ENCODE measurements at places on chromosomes 11 and 22.

GRCh38 chr11:86414032-86414431 is 39.3 kb downstream of the CCDC81 start:
- no peak for DNase-seq

- DNase-seq, result no peak
These were observed 694.7 kb downstream of the NTM start for GRCh38 chr11:132064987-132065620.

- DNase-seq, result no peak
These were observed 24.3 kb upstream of the ADA2 start for GRCh38 chr22:17243524-17243923.

- no peak for DNase-seq
These were observed 2.2 kb downstream of the NCAM1 start for GRCh38 chr11:112963368-112963955.

DNA sequence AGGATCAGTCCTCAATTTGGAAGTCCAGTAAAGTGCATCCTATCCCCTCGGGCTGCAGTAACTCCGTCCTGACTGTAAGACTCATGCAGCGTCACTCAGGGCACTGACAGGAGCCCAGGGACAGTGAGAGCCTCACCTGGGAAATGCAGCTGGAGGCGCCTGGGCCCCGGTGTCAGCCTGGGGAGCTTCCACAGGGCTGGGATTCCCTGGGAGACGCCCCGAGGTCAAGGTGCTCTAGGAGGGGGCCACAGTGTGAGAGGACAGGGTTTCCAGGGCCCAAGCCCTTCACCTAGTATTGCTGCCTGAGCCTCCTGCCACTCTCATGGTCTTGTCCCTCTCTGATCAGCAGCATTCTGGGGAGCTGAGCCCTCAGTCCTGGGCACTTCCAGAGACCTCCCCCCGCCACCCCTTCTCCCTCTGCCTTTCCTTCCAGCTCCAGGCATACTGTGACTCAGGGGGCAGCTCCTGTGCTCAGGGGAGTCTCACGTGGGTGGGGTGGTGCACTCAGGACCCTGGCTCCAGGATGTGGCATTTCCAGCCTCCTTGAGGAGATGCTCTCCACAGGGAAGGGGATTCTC is 99.1 kb upstream of the IGLL5 start:
- DNase-seq, result no peak

- no peak for DNase-seq
These were observed 58.4 kb downstream of the KIF18A start for GRCh38 chr11:28049338-28050216.

GRCh38 chr22:50738649-50739227 is 734 bp downstream of the ACR start:
- DNase-seq, result no peak

DNA sequence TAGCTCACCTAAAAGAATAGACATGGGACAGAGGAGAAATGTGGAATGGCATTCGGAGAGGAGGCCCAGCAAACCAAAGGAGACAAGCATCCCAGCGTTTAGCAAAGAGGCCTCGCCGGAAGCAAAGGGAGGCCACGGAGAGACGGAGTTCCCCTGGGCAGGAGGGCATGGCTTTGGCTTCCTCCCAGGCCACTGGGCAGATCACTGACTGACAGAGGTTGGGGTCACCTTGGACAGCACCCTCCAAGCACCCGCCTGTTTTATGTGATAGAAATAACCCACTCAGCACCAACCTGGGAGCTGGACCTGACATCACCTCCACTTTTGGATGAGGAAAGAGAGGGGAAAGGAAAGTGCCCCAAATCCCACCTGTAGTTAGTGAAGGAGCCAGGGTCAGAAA is 434.1 kb downstream of the BRD1 start:
- no peak for DNase-seq

GRCh38 chr11:70123711-70124110 is 45.6 kb downstream of the ANO1 start:
- DNase-seq, result no peak

DNA sequence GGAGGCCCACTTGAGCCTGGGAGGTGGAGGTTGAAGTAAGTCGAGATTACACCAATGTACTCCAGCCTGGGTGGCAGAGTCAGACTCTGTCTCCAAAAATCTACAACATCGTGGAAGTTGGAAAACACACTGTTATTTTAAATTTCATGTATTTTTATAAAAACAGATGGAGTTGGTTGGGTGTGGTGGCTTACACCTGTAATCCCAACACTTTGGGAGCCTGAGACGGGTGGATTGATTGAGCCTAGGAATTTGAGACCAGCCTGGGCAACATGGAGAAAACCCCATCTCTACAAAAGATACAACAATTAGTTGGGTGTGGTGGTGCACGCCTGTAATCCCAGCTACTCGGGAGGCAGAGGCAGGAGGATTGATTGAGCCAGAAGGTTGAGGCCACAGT is 52.0 kb upstream of the CLTCL1 start:
- DNase-seq, result no peak

- no peak for DNase-seq
These were observed 3.6 kb downstream of the ZFTA start for GRCh38 chr11:63764679-63765647.

- DNase-seq, result peak; percentile 87
These were observed 164.6 kb downstream of the ETS1 start for GRCh38 chr11:128422576-128423370.

DNA sequence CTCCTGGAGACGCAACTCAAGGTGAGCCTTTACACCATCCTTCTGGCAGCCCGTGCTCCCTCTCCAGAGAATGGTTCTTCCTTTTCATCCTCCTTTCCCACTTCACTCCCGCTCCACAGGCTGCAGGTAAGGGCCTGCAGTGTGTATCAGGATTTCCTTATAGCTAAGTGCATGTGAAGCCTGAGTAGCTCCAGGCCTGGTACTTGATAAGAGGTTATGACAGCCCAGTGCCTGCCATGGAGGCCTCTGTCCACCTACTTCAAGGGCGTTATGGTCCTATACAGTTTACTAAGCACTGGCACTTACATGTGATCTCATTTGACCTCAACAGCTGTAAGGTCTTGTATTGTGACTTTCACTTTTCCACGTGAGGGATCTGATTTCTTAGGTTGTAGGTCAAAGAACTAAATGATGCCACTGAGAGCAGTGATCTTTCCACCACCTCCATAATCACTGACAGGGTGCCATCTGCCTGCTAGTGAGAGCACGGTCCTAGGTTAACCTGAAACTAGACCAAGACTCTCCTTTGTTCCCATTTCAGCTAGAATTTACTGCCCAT is 18.1 kb downstream of the SSH3 start:
- DNase-seq, result no peak

All from stimulated activated CD4-positive, alpha-beta T cell treated with anti-CD3 and anti-CD28 coated beads, Interleukin-4, amount 100 ng/mL, for 1 hour (primary cell).